ENCODE measurements at places on chromosomes 7 and 10.
A peak's percentile ranks its signal among the peaks of the same experiment; 100 is the strongest.

GRCh38 chr10:12844811-12845483 is 156.6 kb downstream of the CCDC3 start:
- no peak overlapping the region for H3K27ac ChIP-seq
- no peak overlapping the region for H3K4me3 ChIP-seq
- no peaks in the 10 kb centered on the region for H3K36me3 ChIP-seq
- H3K4me1 ChIP-seq: no peaks in the 10 kb centered on the region
- peaks cover 38% of the 10 kb centered on the region for H3K27me3 ChIP-seq
- DNase-seq: no peak

DNA sequence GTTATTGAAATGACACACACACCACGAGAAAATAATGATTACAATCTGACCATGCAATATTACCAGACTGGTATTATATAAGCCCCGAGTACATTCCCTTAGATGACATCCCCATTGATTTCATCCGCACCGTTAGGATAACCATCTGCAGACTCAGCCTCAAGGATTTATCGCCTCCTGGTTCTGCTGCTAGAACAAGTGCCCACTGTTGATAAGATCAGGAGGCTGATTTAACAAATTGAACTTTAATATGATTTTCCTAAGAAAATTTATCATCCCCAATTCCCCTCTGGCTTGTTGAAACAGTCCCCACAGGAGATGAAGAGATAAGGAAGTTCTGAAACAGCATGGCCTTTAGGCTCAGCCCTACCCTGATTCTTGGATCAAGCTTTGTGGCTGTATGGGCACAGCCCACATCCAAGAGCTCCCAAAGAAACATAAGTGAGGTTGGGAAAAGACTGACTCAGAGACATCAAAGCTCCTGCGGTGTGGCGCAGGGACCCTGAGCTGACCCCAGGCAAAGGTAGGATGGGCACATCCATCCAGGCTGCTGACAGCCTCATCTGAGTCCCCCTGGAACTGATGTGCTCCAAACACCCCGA is 59.2 kb upstream of the CHCHD3 start:
- DNase-seq: no peak
- peaks cover 37% of the 10 kb centered on the region for H3K27me3 ChIP-seq
- H3K27ac ChIP-seq: no peak overlapping the region
- no peaks in the 10 kb centered on the region for H3K4me1 ChIP-seq

GRCh38 chr7:139914306-139915267 is 85.5 kb downstream of the TBXAS1 start:
- DNase-seq: no peak
- H3K27ac ChIP-seq: no peak overlapping the region
- H3K4me1 ChIP-seq: peaks cover 18% of the 10 kb centered on the region
- H3K4me3 ChIP-seq: no peak overlapping the region

DNA sequence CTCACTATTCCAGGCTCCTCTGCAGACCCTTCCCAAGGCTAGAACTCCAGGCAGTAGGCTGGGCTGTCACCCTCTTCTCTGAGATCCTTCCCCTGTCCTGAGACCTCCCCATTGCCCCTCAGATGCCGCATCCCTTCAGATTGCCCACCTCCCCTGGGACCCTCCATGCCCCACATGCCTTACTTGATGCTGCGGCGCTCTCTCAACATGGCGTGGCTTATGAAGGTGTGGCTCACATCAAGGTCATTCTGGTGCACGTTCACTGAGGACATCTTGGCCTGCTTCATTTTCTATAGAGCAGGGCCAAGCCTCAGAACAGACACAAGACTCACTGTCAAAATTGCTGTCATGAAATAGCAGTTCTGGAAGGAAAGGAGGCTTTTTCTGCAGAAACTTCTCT is 34.7 kb upstream of the ZNF716 start:
- H3K27me3 ChIP-seq: no peaks in the 10 kb centered on the region
- H3K4me1 ChIP-seq: no peaks in the 10 kb centered on the region
- H3K36me3 ChIP-seq: no peaks in the 10 kb centered on the region
- no peak overlapping the region for H3K4me3 ChIP-seq
- H3K27ac ChIP-seq: no peak overlapping the region

GRCh38 chr7:155713384-155713783 is 68.9 kb downstream of the RBM33 start:
- H3K4me1 ChIP-seq: peaks cover 37% of the 10 kb centered on the region
- H3K36me3 ChIP-seq: peaks cover 21% of the 10 kb centered on the region
- H3K4me3 ChIP-seq: no peak overlapping the region
- no peak for DNase-seq

DNA sequence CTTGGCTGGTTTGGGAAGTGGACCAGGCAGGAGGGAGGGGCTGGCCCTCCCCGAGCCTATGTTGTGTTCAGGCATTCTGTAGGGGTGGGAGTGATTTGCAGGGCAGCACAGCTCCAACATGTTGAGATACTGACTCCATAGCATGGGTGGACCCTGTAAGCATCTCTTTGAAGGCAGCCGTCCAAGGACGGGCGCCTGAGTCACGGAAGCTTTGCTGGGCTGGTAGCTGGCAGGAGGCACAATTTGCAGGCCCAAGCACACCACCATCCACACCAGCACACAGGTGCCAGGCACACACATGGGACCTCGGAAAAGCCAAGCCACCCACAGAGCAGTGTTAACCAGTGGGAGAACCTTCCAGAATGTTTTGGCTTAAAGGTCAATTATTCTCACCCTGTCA is 505.1 kb upstream of the FOXK1 start:
- no peak overlapping the region for H3K27ac ChIP-seq
- no peak overlapping the region for H3K4me3 ChIP-seq
- DNase-seq: no peak
- H3K4me1 ChIP-seq: peaks cover 2% of the 10 kb centered on the region
- H3K36me3 ChIP-seq: no peaks in the 10 kb centered on the region

DNA sequence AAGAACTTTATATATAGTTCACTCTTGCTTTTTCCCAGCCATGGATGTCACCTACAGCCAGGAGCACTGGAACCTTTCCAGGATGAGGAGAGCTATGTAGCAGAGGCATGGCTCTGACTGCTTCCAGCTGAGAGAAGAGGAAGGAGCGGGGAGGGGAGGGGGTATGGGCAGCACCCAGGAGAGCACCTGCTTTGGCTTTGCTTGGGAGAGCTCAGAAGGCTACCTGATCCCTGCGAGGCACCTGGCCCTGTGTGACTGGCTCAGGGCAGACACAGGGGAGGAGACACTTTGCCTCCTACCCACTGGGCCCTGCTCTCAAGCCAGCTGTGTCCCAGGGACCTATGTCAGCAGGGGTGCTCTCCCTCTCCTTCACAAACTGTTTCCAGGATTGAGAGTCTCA is 67.1 kb downstream of the HK1 start:
- H3K27me3 ChIP-seq: no peaks in the 10 kb centered on the region
- H3K4me3 ChIP-seq: no peak overlapping the region
- DNase-seq: no peak
- H3K27ac ChIP-seq: peak overlapping the region; percentile 92
- peaks cover 3% of the 10 kb centered on the region for H3K36me3 ChIP-seq
- peaks cover 64% of the 10 kb centered on the region for H3K4me1 ChIP-seq

- H3K27me3 ChIP-seq: no peaks in the 10 kb centered on the region
- H3K36me3 ChIP-seq: peaks cover 5% of the 10 kb centered on the region
- peak overlapping the region; percentile 95 for H3K4me3 ChIP-seq
- DNase-seq: no peak
- peak overlapping the region; percentile 99 for H3K27ac ChIP-seq
These were observed 9.6 kb downstream of the IL2RA start for GRCh38 chr10:6052247-6053221.

DNA sequence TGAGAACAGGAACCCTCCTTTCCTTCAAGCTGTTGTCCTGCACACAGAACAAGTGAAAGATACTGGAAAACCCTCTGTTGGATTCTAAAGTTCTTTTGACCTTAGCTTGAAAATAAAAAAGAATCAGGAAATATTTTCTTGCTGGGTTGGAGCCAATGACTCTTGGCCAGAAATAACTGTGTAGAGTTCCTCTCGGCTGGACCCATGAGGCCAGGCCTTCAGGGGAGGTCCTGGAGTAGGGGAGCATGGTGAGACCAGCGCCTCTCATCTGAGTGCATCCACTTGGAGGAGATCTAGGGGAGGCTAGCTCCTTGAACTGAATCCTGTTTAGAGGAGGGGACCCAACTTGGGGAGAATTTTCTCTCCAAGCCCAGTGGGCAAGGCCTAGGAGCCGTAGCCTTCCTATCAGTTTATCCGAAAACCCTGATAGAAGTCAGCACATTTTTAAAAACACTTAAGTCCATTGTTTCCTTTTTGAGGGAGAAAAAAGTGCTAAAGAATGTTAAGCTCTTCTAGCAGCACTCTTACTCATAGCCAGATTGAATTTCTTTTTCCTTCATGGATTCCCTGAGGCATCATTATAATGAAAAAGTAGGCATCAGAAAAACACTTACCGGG is 635.7 kb upstream of the ANKRD30A start:
- no peak overlapping the region for H3K4me3 ChIP-seq
- H3K27ac ChIP-seq: no peak overlapping the region
- DNase-seq: no peak
- no peaks in the 10 kb centered on the region for H3K27me3 ChIP-seq
- H3K4me1 ChIP-seq: no peaks in the 10 kb centered on the region

- no peak overlapping the region for H3K27ac ChIP-seq
- H3K27me3 ChIP-seq: peaks cover 20% of the 10 kb centered on the region
- DNase-seq: no peak
- peaks cover 12% of the 10 kb centered on the region for H3K4me1 ChIP-seq
These were observed 17.9 kb downstream of the FGFBP3 start for GRCh38 chr10:91891125-91892001.

DNA sequence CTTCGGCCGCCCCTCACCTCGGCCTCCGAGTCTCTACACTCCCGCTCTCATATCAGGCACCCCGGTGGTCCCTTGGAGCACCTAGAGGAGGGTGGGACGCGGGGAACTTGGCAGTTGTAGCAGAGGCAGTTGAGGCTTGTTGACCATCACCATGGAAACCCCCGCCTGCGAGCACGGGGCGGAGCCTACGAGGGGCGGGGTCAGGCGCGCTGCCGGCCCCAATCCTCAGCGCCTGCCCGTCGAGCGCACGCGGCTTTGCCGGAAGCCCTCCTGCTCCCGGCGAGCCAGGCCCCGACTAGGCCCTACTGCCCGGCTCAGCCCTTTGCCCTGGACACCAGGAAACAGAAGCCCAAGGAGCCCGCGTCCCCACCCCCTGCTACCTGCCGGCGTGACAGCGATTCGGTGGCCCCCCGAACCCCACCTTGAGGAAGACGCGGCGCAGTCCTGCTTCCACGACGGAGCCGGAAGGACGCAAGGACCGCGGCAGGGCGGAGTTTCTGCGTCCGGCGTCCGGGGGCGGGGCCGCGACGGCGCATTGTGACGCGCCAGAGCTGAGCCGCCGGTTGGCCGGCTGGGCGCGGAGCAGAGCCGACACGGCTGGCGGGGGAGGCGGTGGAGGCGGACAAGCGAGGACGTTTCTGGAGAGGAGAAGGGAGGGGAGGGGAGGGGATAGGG is at the start of gene HNRNPF:
TSS of gene HNRNPF (minus strand) at position 477 of the 675 bp plus-strand sequence. CDS start 21,302 bp downstream, outside the sequence.
- H3K27ac ChIP-seq: peak within 1 kb of the TSS; percentile 100
- H3K36me3 ChIP-seq: peaks cover 2% of the 10 kb centered on the region
- peaks cover 29% of the 10 kb centered on the region for H3K4me1 ChIP-seq
- DNase-seq: peak; percentile 93

DNA sequence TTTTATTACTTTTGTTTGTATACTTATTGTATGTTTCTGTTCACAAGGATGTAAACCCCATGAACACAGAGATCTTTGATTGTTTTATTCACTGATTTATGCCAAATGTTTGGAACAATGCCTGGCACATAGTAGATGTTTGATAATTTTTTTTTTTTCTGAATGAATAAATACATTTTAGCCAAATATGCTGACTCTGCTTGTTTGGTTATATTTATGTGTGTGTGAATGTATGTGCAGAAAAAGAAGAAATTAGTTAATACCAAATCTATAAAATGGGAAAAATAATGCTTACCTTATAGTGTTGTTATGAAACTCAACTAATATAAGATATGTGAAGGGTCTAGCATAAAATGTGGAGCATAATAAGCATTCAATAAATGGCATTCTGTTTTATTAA is 203.9 kb downstream of the MDFIC start:
- no peaks in the 10 kb centered on the region for H3K36me3 ChIP-seq
- no peaks in the 10 kb centered on the region for H3K27me3 ChIP-seq
- H3K4me3 ChIP-seq: no peak overlapping the region
- no peak for DNase-seq

- H3K4me1 ChIP-seq: no peaks in the 10 kb centered on the region
- no peaks in the 10 kb centered on the region for H3K27me3 ChIP-seq
- no peak for DNase-seq
- H3K4me3 ChIP-seq: no peak overlapping the region
These were observed 189.4 kb upstream of the AHR start for GRCh38 chr7:17109020-17109419.

DNA sequence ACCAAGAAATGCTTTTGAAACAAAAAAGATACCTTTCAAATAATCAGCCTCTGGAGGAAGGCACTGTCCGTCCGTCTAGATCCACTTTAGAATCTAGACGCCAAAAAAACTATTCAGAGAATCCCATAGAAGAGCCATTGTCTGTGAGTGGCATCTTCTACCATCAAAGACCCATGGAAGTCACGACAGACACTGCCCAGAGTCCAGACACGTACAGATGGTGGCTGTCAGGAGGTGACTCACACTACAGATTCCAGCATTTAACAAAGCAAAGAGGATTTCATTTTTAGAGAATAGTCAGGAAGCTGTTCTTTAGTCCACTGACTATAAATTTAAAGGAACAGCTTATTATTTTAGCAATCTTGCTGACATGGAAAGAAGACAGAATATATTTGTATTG is 11.7 kb downstream of the C1QL3 start:
- H3K4me3 ChIP-seq: no peak overlapping the region
- DNase-seq: no peak
- no peak overlapping the region for H3K27ac ChIP-seq
- H3K36me3 ChIP-seq: peaks cover 11% of the 10 kb centered on the region
- H3K4me1 ChIP-seq: peaks cover 4% of the 10 kb centered on the region

DNA sequence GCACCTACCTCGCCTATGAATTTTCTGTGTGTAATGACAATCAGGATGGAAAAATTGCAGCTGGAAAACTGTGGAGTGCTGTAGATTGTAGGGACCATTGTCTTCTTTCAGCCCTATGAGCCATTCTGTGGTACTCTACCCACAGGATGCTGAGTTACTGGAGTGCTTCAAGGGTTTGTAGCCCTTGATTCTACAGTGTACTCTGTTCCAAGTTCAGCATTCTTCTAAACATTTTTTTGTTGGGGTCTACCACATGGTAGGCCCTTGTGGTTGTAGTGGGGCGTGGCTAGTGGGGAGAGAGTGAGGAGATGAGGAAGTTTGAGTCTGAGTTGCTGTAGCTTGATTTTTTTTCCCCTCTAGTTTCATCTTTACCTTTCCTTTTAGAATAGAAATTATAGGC is 33.5 kb downstream of the REEP3 start:
- no peak for DNase-seq
- H3K4me1 ChIP-seq: peaks cover 23% of the 10 kb centered on the region
- no peaks in the 10 kb centered on the region for H3K36me3 ChIP-seq
- H3K27me3 ChIP-seq: no peaks in the 10 kb centered on the region
- peak overlapping the region; percentile 52 for H3K4me3 ChIP-seq
- H3K27ac ChIP-seq: peak overlapping the region; percentile 86

- peak; percentile 57 for DNase-seq
- no peak overlapping the region for H3K4me3 ChIP-seq
- H3K36me3 ChIP-seq: no peaks in the 10 kb centered on the region
- no peak overlapping the region for H3K27ac ChIP-seq
- H3K4me1 ChIP-seq: peaks cover 3% of the 10 kb centered on the region
These were observed 45.3 kb upstream of the PIK3AP1 start for GRCh38 chr10:96765406-96766240.

- H3K27ac ChIP-seq: no peak overlapping the region
- H3K27me3 ChIP-seq: no peaks in the 10 kb centered on the region
- H3K4me3 ChIP-seq: no peak overlapping the region
- DNase-seq: no peak
These were observed 40.3 kb upstream of the LRRC17 start for GRCh38 chr7:102872460-102872859.

- DNase-seq: no peak
- peaks cover 43% of the 10 kb centered on the region for H3K4me1 ChIP-seq
- peak overlapping the region; percentile 84 for H3K27ac ChIP-seq
- no peaks in the 10 kb centered on the region for H3K27me3 ChIP-seq
- no peak overlapping the region for H3K4me3 ChIP-seq
These were observed 96.7 kb downstream of the SFMBT2 start for GRCh38 chr10:7314170-7314569.

All from T-helper 17 cell (primary cell).